Right cardiac atrium (tissue), 5 donors: ENCODE measurements at places on chromosomes 6 and 20. TPM values are rescaled to one million over a fixed set of nuclear protein-coding genes. Genes with fewer than 3 reads are reported as not detected.

GRCh38 chr6:121090492-121090891, 243.8 kb downstream of the TBC1D32 start:
- DNase-seq = no peak

DNA sequence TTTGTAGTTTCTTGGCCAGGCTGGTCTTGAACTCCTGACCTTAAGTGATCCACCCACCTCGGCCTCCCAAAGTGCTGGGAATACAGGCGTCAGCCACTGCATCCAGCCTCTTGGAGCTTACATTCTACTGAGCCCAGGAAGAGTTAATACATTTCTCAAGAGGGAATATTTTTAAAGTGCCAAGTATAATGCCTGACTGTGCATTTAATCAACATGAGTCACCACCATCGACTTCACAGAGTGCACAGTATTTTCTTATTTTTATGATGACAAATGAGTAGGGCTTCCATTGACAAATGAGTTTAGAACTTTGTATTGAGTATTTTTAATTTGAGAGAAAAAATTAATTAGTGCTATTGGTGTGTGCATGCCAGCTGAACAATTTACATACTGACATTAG, 72.2 kb downstream of the SASH1 start:
- no peak for DNase-seq

- DNase-seq = no peak
These were observed 537.4 kb downstream of the BCKDHB start for GRCh38 chr6:80643881-80644280.

DNA sequence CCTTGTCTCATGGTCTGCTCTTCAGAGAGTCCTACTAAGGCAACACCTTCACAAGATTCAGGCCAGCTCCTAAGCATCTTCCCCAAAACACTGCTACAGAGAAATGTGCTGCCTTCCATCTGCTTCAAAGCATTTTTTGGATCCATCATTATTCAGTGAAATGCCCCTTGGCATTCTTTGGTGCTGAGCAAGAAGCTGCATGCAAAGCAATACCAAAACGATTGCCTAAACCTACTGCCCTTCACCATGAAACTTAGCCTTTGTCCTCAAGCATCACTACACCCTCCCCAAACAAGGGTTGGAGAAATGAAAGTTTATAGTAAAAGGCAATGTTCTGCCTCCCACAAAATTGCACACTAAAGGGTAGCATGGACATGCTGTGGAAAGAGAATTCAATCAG, 93.5 kb downstream of the SNAP25 start:
- no peak for DNase-seq

GRCh38 chr6:166423781-166424180, 41.0 kb upstream of the MPC1 start:
- DNase-seq = no peak

DNA sequence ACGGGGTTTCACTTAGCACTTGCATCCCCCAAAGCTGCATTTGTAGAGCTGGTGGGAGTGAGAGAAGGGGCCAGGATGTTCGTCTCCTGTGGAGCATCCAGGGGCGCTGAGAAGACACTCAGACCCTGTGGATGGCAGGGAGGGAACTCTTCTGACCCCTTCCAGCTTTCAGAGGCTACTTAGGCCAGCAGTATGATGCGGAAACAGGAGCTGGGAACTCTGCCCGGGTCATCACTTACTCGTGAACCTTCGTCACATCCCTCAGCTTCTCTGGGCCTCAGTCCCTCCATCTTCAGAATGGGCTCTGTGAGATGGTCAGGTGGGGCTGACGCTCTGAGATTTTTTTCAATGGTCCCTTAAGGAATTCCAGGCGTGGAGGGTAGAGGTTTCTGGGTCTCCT, 228.5 kb downstream of the TAF4 start:
- DNase-seq = peak; percentile 27

DNA sequence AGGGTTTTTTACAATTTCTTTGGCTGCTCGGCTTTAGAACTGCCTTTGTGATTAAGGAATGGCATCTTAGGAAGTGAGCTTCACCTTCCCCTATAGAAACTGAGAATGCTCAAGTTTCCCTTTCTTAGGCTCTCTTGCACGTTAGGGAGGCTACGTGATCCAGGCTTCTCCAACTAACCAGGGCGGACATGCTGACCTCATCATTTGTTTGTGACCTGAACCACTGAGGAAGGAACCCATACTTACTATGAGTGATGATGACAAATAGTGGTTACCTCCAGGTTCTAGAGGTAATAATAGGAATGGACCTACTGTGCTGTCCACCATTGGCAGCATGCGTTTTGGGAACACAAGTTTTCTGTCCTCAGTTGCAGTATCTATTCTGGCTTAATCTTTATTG, 645.8 kb downstream of the C6orf118 start:
- DNase-seq = no peak

DNA sequence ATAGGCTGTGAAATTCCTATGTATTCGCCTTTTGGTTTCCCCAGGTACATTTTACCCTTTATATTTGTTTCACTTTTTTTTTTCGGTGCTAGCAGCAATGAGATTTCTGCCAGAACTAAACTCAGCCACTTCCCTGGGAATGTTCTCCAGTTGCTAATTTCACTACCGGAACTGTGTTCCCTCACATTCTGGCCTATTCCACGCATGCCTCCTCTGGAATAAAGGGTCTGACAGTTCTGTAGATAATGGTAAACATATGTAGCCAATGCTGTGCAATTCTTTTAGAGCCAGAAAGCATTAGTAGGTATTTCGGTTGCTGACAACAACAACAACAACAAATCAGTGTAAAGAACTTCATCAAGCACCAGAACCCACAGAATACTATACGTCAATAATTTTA, 96.1 kb upstream of the TBX18 start:
- no peak for DNase-seq

DNA sequence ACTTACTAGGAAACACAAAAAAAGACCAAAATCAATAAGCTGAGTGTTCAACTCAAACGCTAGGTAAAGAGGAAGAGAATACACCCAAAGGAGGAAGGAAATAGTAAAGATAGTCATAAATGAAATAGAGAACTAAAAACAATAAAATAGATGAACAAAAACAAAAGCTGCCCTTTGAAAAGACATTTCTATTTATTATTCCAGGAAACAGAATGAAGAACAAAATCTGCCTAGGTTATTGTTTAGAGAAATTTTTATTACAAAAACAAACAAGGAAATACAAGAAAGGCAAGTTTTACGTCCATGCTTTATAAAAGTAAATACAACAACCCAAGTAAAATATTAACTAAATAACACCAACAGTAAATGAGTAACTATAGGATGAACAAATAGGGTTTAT, 20.1 kb downstream of the HLA-DMB start:
- DNase-seq = no peak

DNA sequence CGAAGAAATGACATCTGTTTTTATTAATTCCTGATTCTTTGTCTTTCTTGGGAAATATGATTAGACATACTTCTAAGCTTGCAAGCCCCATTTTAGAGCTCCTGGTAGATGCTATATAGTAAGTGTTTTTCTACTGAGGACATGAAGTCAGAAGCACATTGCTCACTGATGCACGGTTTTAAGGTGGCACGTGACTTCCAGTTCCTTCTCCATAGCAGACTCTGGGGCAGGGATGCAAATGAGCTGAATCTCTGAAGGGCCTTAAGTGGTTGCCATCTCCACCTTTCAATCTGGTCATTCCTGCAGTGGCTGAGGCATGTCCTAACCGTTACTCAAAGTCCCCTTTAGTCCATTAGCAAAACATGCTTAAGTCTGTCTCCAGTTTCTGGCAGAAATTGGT, 421.2 kb upstream of the HTR1E start:
- DNase-seq = no peak

GRCh38 chr6:56003616-56004015, 128.2 kb upstream of the BMP5 start:
- DNase-seq = no peak

GRCh38 chr6:39137245-39137644, 22.3 kb upstream of the SAYSD1 start:
- no peak for DNase-seq

DNA sequence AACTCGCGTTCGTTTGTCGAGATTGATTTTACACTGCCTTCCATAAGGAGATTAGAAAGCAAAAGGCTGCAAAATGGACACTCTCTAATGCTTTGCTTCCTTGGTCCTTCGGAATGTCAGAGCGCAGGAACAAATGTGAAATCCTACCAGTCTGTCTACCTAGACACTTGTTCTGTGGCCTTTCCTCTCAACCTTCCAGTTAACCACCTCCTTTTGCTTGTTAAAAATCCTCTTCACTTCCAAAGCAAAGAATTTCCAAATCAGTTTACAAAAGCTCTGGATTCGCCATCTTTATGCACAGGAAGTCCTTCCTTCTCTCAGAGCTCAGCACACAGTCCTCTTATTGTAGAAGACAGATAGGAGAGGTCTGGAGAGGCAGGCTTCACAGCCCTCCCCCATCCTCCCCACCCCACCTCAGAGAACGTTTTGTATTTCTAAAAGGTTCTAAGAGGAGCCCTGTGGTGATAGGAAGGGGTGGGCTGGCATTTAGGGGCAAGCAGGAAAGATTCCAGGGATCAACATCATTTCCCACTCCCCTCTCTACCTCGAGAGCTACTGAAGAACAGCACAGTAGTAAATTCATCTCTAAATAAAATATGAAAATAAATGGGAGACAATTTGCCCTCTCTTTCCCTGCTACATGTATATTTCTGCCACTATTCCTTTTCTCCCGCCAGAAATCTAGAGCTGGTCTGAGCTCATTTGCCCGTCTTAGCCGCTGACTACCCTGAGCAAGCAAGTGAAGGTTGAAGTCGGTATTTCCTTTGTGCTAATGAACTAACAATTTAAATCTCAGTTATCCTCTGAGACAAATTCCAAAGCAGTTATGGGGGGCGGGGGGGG, 18.9 kb downstream of the TFAP2A start:
- DNase-seq = no peak

DNA sequence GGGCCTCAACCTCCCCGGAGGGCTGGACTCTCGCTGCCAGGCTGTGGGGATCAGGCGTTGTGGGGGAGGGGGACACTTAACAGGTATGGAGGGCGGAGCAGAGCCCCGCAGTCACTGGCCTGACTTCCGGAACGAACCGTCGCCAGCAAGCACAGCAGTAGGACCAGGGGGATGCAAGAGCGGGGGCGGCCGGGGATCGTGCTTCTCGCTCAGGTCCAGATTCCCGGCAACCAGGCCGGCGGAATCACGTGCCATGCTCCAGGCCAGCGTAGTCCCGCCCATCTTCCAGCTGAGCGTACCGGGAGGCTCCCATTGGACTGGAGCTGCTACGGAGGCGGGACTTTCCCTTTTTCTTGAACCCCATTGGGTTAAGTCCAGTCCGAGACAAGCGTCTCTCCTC, 10.0 kb upstream of the POU5F1 start:
- peak; percentile 91 for DNase-seq

- no peak for DNase-seq
These were observed 30.7 kb downstream of the ARHGAP18 start for GRCh38 chr6:129679275-129679674.

- no peak for DNase-seq
These were observed 163.2 kb upstream of the TAB2 start for GRCh38 chr6:149154261-149154821.

DNA sequence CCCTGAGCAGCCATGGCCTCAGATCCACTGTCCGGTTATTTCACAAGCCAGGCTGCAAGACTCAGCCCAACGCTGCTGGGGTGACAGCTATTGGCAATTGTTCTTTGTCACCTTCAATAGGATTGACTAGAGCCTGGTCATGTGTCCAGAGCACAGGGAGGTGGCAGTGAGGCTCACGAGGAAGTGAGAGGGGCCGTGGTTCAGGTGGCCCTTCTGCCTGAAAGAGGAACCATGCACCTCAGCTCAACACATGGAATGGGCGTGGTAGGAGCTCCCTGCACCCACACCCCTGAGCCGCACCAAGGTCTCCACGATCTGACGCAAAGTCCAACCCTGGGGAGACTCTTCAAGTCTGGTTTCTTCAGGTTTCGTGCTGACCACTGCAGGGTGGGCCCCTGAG, 184.8 kb upstream of the CDH4 start:
- no peak for DNase-seq

DNA sequence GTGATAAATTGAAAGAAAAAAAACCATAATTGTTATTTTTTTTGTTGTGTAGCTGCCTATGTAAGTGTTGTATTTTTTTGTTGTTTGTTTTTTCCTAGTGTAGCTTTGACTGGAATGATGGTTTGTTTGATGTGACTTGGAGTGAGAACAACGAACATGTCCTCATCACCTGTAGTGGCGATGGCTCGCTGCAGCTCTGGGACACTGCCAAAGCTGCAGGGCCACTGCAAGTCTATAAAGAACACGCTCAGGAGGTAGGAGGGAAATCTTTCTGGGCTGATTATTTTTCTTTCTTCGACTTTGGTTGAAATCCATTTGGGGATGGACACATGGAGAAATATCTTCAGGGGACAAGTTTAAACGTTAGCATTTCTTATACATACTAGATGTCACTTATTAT, 3.8 kb downstream of the PEX7 start:
- no peak for DNase-seq

GRCh38 chr6:130593200-130593599, 227.4 kb downstream of the TMEM200A start:
- no peak for DNase-seq

DNA sequence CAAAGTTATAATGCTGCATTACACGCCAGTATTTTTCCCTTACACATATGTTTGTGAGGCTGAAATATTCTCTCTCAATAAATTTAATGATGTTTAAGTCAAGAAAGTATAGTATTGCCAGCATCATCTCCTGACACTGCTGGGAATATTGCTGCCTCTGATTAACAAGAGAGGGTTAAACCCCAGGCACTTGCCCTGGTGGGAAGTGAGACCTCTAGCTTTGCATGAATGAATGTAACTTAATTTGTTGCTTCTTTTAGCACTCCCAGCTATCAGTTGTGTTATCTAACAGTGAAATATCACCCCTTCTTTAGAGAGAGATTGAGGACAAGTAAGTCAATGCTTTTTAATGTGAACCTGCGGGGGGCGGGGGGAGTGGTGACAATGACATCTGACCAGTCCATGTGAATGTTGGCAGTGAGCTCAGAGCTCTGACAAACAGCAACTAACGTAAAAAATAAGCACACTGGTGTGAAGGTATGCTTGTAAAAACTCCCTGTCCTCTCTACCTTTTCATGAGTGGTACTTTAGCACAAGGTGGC, 9.8 kb downstream of the FOXA2 start:
- DNase-seq = no peak

- no peak for DNase-seq
These were observed 99.0 kb upstream of the SLC24A3 start for GRCh38 chr20:19113343-19113930.

DNA sequence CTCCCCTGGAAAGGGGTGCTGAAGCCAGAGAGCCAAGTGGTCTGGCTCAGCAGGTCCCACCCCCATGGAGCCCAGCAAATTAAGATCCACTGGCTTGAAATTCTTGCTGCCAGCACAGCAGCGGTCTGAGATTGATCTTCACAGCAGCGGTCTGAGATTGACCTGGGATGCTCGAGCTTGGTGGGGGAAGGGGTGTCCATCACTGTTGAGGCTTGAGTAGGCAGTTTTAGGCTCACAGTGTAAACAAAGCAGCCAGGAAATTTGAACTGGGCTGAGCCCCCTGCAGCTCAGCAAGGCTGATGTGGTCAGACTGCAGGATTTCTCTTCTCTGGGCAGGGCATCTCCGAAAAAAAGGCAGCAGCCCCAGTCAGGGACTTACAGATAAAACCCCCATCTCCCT, 41.3 kb upstream of the B3GAT2 start:
- no peak for DNase-seq

Gene SEMG2
- total RNA-seq = not detected

Gene AKAP12
- 30.5 TPM for total RNA-seq

Gene ZNF512B
- total RNA-seq = 12.3 TPM

Gene CEP250
- 17.9 TPM for total RNA-seq

Gene OR2J3
- not detected for total RNA-seq

Gene RAD21L1
- not detected for total RNA-seq

Gene OVOL2
- not detected for total RNA-seq

Gene CNBD2
- 3.7 TPM for total RNA-seq
